ENCODE measurements at places on chromosomes 6 and 20.

GRCh38 chr20:40962733-40963504 lies 65.7 kb upstream of the TOP1 start:
- DNase-seq = no peak

- no peak for DNase-seq
These were observed 12.7 kb downstream of the EXOC2 start for GRCh38 chr6:680251-680650.

DNA sequence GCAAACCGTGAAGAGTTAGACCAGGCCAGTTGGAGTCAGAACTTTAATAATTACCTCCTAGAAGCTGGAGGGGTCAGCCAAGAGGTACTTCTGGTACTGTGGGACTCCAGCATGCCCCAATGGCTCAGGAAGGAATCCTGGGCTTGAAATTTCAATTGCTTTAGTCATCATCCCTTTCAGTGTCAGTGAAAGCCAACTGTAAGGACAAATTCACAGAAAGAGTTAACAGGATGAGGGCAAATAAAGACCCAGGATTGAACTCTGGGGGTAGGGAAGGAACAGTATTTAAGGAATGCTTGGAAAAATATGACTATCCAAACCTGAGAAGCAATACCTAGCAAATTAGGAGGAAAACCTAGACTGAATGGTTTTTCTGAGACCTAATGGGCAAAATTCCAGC lies 735.1 kb upstream of the MARCKS start:
- no peak for DNase-seq

DNA sequence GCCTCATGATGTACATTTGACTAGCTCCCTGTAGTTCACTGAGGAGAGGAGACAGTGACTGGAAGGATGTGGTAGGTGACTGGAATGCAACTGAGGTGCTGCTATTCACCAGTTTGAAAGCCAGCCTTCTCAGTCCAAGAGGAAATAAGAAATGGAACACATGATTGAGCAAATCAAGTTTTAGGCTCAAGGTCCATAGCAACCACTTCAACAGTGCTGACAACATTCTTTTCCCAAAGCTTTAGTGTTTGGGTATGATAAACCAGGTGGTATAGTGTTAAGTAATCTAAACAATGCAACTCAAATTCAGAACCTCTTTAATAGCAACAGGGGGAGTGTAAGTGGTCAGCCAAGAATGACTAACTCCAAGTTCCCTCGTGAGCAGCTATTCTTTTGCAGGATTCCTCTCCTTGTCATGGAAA lies 9.2 kb downstream of the ZHX3 start:
- DNase-seq = no peak

GRCh38 chr6:147381712-147382111 lies 126.8 kb upstream of the SAMD5 start:
- no peak for DNase-seq

- no peak for DNase-seq
These were observed 171.8 kb upstream of the AKAP12 start for GRCh38 chr6:151067684-151068596.

DNA sequence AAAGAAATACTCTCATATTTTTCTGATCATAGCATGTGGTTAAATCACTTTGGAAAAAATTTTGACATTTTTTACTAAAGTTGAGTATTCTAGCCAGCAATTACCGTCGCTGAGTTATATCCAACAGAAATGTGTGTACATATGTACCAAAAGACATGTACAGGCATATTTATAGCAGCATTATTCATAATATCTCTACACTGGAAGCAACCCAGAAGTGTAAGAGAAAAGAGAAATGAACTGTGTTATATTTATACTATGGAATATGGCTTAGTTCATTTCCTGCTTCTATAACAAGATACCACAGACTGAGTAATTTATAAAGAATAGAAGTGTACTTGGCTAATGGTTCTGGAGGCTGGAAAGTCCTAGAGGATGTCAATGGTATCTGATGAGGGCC lies 474.0 kb upstream of the GJE1 start:
- no peak for DNase-seq

DNA sequence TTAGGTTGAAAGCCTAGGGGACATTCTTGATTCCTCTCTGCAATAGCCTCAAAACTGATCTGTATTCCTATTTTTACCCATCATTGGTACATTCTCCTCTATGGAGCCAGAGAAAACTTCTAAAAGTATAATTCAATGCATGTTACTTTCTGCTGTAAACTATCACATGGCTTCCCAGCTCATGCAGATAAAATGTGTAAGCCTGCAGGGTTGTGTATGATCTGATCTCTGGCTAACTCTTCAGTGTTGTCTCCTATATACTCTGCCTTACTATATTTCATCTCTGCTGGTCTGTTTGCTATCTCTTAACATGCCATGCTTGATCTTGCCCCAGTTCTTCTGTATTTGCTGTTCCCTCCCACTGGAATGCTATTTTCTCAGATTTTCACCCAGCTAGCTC lies 323.3 kb upstream of the RSPO3 start:
- no peak for DNase-seq

GRCh38 chr6:12504325-12504966 lies 212.1 kb upstream of the PHACTR1 start:
- no peak for DNase-seq

DNA sequence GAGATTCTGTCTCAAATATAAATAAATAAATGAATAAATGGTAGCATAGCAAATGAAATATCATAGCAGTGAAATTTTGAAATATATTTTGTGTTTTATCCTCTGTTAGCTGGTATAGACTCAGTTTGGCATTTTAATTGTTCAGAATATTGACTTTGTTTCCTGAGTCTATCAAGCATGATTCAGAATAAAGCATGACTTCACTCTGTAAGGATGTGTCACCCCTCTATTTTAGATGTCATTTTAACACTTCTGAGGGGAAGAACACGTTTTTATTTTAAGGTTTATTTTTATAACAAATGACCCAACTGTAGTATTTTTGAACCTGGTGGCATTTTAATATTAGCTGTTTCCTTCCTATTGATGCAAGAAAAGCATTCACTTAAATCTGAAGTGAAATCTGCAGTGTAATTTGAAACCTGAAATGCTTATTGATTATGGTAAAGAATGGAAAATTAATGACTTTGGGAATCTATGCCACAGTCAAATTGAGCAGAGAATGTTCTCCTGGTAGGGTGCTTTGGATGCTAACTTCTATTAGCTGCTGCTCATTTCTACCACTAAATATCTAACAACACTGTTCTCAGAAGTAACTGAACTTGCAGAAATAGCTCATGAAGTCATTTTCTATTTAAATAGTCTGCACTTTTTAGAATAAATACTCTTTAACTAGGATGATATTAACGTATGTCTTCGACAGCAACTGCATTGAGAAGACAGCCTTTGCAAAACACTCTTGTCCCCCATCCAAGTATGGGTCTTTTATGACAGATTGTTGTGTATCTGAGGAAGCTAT lies 114.2 kb downstream of the SOX4 start:
- no peak for DNase-seq

- no peak for DNase-seq
These were observed 454.5 kb upstream of the CITED2 start for GRCh38 chr6:139828751-139829519.

- DNase-seq = no peak
These were observed 18.8 kb downstream of the TMEM74B start for GRCh38 chr20:1165941-1166340.

DNA sequence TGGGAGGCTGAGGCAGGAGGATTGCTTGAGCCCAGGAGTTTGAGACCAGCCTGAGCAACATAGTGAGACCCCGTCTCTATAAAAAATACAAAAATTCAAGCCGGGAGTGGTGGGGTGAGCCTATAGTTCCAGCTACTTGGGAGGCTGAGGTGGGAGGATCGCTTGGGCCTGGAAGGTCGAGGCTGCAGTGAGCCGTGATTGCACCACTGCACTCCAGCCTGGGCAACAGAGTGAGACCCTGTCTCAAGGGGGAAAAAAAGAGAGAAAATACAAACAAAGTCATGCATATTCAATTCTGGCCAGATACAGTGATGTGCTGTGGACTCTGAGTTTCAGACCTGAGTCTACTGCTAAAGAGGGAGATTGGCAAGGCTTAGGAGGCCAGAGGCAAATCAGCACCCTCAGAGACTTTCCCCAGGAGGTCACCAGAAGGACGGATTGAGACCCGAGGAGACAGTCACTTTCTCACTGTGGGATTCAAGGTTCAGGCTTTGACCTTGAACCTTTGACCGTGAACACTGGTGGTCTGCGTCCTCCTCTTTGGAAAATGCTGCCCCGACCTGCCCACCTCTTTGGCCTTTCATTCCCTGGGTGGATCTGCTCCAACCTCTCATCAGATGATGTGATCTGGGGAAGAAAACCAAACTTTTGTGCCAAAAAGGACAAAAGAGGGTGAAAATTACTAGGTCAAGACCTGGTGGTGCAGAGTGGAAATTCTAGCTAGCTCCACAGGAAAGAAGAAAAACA lies 31.2 kb downstream of the TGM2 start:
- no peak for DNase-seq

GRCh38 chr6:55954436-55954835 lies 79.0 kb upstream of the BMP5 start:
- DNase-seq = no peak

DNA sequence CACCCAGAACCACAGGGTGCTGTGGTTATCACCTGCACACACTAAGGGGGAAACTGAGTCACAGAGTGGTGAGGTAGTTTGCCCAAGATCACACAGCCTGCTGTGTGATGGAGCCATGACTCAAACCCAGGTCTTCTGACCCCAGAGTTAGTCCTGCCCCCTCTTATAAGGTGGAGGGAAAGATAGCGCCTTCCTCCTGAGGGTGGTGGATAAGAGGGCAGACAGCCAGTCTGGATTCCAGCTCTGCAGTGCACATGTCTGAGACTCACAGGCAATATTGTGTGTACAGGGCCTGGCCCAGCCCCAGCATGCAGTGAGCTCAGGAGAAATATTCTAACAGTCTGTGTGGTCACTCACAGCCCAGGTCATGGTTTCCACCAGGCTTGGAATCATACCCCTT lies 393.7 kb downstream of the CDH4 start:
- DNase-seq = no peak

DNA sequence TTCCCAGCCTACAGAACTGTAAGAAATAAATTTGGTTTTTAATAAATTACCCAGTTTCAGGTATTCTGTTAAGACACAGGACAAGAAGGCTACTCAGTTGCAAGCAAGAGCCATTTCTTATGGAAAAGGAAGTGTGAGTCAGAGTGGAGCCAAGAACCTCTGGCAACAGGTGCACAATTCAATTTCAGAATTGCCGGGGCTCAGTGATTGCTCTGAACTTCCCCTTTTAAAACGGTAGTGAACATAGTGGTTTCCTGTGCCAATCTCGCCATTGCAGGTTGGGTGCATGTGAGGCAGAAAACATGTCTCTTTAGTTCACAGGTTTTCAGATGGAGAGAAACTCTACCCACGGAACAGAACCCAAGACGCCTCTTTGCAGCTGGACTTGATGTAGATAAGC lies 16.4 kb downstream of the PIGT start:
- no peak for DNase-seq

Measured in CMK (cell line).